Lung (tissue), 17 donors: ENCODE measurements at places on chromosomes 16 and 17. TPM values are rescaled to one million over a fixed set of nuclear protein-coding genes. Genes with fewer than 3 reads are reported as not detected.

The KRTAP3-1 gene
- polyA plus RNA-seq, result not detected

The PPP1R27 gene
- polyA plus RNA-seq, result not detected

The ATP5PD gene
- 277 TPM for polyA plus RNA-seq

The EFNB3 gene
- polyA plus RNA-seq, result 0.87 TPM

The C1QL1 gene
- 0.10 TPM for polyA plus RNA-seq

The SLC7A6 gene
- polyA plus RNA-seq, result 8.9 TPM
